NCI-H226 (cell line): ENCODE measurements at places on chromosomes 6 and 20.
A peak's percentile ranks its signal among the peaks of the same experiment; 100 is the strongest.

- DNase-seq: no peak
These were observed 72.6 kb upstream of the DUSP22 start for GRCh38 chr6:219641-220198.

DNA sequence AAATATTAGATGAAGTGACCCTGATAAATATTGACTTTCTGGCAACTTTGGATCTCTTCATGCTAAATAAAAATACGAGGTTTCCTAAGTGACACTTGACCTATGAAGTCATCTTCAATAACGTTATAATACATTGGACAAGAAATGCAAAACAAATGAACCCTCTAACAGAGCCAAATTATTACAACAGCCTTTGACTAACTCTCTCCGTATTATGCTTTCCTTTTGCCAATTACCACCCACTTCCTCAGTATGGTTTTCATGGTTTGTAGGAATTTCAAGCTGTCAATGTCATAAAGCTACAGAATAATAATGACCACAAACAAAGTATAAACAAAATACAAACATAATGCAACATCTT is 210.5 kb downstream of the MOXD1 start:
- DNase-seq: peak; percentile 17

- peak; percentile 79 for DNase-seq
These were observed 6.0 kb downstream of the RFX6 start for GRCh38 chr6:116883005-116883404.

DNA sequence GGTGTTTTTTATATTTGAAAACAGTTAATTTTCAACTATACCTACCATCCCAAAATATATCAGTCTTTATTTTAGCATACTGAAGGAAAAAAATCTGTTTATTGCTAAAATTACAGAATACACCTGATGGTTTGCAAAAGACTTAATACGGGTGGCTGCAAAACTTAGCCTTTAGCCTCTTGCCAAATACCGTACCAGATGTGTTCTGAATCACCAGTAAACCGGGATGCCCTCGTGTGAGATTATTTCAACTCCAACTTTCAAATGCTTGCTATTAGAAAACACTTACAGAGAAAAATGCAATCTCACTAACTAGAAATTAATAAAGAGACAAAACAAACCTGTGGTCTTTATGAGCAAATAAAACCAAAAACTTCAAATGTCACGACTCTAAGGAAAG is 36.0 kb downstream of the REV3L start:
- no peak for DNase-seq

DNA sequence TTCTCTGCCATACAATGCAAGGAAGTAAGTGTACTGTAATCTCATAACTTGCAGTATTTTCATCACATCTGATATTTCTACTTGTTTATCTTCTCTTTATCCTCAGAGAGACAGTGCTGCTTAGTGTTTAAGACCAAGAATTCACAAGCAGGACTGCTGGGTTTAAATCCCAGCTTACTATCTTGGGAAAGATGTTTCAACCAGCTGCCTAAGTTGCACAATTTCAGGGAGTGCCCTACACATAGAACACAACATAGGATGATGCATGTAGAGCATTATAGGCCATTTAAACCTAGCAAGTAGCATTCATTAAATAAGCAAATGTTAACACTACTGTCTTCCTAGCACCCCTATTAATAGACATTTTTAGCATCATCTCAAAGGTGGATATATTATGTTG is 205.2 kb upstream of the CEP162 start:
- peak; percentile 27 for DNase-seq

DNA sequence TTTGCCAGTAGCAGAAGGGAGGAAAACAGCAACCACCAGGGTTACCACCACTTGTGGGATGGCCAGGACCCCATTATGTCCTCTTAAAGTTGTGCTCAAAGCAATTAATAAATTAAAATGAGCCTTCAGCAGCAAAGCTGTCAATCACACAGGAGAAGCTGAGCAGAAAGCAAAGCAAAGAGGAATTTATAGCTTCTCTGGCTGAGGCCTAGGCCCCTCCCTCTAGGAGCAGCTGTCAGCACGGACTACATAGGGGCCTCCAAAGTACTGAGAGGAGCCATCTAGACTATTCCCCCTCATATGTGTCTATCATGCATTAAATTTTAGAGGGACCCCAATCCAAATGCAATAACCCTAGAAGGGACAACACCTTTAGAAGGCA is 6.4 kb downstream of the CCND3 start:
- DNase-seq: no peak

DNA sequence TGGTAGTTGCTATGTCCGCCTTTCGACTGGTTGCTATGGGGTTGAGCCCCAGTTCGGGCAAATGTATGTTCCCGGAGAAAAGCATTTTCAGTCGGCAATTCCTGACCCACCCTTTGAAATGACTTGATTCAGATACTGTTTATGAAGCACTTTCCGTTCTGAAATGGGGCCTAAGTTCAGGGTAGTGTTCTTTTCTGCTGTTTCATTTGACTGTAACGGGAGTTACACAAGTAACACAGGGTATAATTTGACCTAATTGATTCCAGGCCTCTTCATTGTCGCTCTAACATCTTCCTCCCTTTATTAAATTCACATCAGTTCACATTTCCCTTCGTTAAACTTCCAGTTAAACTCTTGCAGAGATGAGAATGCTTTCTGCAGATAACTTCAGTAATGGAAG is 85.5 kb downstream of the BMP6 start:
- no peak for DNase-seq

- DNase-seq: no peak
These were observed 450.0 kb upstream of the POU3F2 start for GRCh38 chr6:98384334-98384733.

DNA sequence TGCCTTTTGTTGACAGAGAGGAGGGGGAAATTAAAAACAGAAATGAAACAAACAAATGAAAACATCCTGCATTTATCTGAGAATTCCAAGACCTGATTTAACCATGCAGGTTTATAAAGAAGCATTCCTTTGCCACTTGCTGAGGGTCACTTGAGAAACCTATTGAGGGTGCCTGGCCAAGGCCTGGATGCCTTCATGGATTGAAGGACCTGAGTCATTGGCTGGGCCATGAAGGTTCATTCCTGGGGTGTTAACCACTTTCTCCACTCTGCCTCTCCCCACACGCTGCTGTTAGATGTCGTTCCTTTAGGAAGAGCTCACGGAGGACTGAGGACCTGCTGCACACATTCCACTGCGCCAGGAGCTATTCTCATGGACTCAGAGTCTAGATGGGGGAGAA is 49.7 kb downstream of the DAAM2 start:
- DNase-seq: no peak

GRCh38 chr20:32167552-32167951 is 40.0 kb downstream of the PLAGL2 start:
- DNase-seq: no peak

DNA sequence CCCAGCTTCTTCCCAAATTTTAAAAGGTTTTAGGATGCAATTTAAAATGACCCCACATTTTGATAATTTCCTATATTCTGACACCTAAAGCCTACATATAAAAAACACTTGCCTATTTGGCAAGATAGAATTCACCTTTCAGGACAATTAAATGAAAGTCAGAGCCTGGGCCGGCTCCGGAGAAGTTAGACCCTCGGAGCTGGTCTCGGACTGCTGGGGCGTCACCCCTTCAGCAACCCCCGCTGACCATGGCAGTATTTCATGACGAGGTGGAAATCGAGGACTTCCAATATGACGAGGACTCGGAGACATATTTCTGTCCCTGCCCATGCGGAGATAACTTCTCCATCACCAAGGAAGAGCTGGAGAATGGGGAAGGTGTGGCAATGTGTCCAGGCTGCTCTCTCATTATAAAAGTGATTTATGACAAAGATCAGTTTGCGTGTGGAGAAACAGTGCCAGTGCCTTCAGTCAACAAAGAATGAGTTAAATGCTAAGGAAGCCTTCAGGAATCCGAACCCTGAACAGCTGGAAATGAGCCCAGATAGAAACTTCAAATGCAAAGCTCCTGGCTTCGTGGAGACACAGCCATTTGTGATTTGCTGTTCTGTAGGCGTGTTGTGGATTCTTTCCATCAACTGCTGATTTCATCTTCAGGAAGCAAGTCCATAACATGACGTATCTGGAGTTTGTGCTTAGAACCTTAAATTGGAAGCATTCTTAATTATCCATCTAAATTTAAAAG is 16.0 kb downstream of the TCFL5 start:
- DNase-seq: no peak

- no peak for DNase-seq
These were observed 54.5 kb downstream of the KIF16B start for GRCh38 chr20:16518784-16519084.

DNA sequence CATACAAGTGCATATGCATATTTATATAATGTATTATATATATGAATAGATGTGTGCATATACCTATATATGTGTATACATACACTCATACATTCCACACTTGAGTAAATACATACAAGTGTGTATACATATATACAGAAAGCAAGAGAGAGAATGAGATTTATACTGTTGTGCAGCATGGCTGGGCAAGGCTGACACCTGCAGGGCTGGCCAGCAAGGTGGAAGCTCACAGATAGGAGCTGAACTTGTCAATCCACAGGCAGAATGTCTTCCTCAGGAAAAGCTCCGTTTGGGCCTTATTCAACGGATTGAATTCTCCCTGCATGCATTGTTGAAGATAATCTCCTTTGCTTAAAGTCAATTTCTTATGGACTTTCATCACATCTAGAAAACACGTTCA is 256.7 kb downstream of the ZNF217 start:
- no peak for DNase-seq

- peak; percentile 94 for DNase-seq
These were observed 44.1 kb downstream of the SAMD3 start for GRCh38 chr6:130178692-130179091.

- DNase-seq: no peak
These were observed 72.8 kb upstream of the PAX1 start for GRCh38 chr20:21632735-21633053.

- DNase-seq: peak; percentile 67
These were observed 171.5 kb downstream of the QKI start for GRCh38 chr6:163585932-163586437.

DNA sequence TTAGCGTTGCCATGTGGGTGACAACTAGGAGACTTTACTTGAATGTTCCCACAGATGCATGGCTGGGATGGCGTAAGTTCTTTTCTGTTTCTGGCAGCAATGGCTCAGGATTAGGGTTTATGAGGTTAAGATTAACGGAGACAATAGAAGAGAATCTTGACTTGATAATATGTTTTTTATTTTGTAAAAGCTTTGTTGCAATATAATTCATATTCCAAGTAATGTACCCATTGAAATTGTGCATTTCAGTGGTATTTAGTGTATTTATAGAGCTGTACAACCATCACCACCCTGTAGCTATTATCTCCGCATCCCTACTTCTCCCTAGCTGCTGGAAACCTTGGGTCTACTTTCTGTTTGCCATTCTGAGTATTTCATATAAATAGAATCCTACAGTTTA is 349.2 kb downstream of the UTRN start:
- no peak for DNase-seq

GRCh38 chr6:151478670-151479069 is 15.1 kb upstream of the CCDC170 start:
- no peak for DNase-seq

DNA sequence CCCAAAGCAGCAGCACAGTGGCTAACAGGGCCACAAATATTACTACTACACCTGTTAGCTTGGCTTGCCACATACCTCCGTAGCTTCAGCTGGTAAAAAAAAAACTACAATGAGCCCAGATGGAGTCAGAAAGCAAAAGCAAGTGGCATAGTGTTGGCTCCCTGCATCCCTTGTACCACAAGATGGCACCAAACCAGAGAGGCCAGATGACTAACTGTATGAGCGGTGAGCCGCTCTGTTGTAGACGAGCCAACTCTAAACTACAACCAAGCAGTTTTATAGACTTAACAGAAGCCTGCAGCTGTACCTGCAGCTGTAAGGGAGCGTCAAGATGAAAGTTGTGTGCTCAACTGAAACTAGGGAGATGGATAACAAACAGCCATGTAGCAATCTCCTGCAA is 84.5 kb upstream of the MCHR2 start:
- DNase-seq: peak; percentile 28

DNA sequence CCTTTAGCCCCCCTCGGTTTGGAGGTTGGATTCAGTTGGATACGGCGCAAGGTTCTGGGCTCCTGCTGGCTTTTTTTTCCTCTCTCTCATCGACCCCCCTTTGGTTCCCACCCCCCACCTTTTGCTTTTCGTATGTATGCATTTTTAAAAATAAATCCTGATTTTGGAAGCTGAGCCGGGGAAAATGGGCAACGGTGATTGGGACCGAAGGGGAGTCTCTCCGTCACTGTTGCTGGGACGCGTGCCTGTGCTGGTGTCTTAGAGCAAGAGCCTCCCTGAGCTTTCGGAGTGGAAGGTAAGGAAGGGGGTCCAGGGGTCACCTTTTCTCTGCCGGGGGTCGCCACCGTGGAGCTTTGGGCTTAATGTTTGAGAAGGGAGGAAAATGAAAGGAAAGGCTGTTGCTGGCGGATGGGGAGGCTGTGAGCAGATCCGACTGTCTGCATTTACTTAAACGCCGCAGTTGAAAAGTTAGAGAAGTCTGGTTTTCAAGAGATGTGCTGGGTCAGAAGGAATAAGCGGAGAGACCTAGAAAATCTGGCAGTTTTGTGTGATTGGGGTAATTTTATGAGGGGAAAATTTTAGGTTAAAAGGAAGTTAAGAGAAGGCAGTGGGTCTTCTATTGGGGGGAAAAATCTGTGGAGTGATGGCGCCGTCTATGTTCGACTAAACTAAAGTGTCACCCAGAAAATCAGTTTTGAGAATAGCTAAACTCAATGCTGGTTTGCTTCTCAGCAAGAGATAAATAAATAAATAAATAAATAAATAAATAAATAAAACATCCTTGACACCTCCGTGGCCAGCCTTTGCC is 828 bp downstream of the ADGRB3 start:
- no peak for DNase-seq

GRCh38 chr6:44135173-44135758 is 7.9 kb downstream of the TMEM63B start:
- DNase-seq: no peak

GRCh38 chr6:155444120-155444917 is 11.3 kb downstream of the NOX3 start:
- DNase-seq: peak; percentile 25

DNA sequence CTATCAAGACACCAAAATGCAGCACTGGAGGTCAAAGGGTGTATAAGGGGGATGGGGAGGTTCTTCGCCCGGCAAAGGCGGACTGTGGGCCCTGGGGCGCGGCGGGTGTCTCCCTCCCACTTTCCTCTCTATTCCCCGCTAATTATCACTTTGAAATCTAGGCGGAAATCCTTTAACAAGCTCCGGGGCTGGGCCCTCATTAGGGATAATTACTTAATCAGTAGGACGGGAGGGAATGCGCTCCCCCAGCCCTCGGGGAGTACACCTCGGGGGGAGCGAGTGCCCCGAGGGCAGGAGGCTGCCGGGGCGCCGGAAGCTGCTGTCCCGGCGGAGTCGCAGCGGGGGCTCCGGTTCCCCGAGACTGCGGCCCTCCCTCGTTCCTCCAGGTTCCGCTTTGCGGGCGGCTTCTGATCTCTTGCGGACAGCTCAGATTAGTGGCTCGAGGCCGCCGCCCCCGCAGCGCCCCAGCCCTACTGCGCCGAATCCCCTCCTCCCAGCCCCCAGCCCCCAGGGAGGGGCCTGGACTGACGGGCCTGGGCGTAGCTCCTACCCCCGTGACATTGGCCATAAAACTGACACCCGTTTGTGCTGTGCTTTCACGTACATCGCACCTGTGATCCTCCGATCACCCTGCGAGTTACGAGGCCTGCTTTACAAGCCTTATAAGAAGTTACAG is 14.7 kb downstream of the MUCL3 start:
- DNase-seq: no peak

- peak; percentile 13 for DNase-seq
These were observed 97.7 kb downstream of the KCNB1 start for GRCh38 chr20:49384437-49385434.
